ENCODE measurements at places on chromosomes 2 and 18.

DNA sequence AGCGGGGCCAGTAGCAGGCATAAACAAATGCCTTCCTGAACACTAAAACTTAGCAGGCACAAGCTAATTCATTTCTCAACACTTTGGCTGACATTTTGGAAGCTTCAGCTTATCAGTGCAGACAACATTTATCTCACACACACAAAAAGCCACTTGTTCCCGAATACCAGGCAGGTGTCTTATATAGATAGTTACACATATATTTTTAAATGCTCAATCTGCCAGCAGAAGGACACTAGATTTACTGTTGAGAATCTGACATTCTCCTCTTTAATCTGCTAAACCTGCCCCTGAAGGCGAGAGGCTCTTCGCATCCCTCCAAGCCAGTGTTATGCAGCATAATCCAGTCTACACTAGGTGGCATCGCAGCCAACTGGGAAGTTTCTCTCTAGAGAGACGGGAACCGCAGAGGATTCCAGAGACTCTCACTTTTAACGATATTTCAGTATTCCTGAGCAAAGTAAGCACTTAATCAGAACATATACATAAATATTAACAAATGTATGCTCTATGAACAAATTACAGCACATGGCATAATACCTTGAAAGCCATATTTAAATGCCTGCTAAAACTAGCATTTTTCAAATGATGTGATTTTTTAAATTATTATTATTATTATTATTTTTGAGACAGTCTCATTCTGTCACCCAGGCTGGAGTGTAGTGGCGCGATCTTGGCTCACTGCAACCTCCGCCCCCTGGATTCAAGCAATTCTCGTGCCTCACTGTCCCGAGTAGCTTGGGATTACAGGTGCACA lies 90.2 kb upstream of the SCG2 start:
- no peak overlapping the region for H3K4me3 ChIP-seq
- H3K27me3 ChIP-seq, result no peaks in the 10 kb centered on the region
- DNase-seq, result no peak
- no peaks in the 10 kb centered on the region for H3K36me3 ChIP-seq
- no peak overlapping the region for H3K27ac ChIP-seq

GRCh38 chr2:7411691-7412090 lies 494.5 kb downstream of the RNF144A start:
- no peaks in the 10 kb centered on the region for H3K27me3 ChIP-seq
- H3K36me3 ChIP-seq, result no peaks in the 10 kb centered on the region
- no peaks in the 10 kb centered on the region for H3K4me1 ChIP-seq

GRCh38 chr2:19714926-19715325 lies 186.9 kb downstream of the TTC32 start:
- H3K36me3 ChIP-seq, result no peaks in the 10 kb centered on the region
- no peak overlapping the region for H3K27ac ChIP-seq
- DNase-seq, result no peak
- no peaks in the 10 kb centered on the region for H3K4me1 ChIP-seq

DNA sequence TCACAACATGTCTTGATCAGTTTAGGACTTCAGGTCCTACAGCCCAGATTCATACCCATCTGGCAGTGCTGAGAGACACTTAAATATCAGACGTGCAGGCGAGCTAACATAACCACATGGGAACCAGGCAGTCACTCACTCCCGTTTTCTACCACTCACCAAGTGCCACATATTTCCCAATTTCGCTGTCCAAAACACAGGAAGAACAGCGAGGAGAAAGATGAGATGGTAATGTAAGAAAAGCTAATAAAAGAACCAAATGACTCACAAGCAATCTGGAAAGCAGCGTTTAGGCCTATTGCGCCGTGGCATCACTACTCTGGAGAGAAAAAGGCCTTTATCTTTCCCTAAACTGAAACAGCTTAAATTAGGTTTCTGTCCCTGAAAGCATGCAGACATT lies 647.8 kb upstream of the SLC39A10 start:
- H3K4me3 ChIP-seq, result no peak overlapping the region
- H3K4me1 ChIP-seq, result no peaks in the 10 kb centered on the region
- no peaks in the 10 kb centered on the region for H3K27me3 ChIP-seq
- no peak for DNase-seq

GRCh38 chr18:24014062-24014985 lies at the start of gene TTC39C:
Gene TTC39C, plus strand, starts transcription at chr18:24014754. Its CDS starts 118 bp downstream, at chr18:24014872.
- H3K36me3 ChIP-seq, result no peaks in the 10 kb centered on the region
- H3K27me3 ChIP-seq, result peaks cover 31% of the 10 kb centered on the region
- peaks cover 10% of the 10 kb centered on the region for H3K4me1 ChIP-seq
- peak within 1 kb of the TSS; percentile 95 for H3K4me3 ChIP-seq
- peak; percentile 9 for DNase-seq

- H3K4me3 ChIP-seq, result no peak overlapping the region
- DNase-seq, result no peak
- peaks cover 4% of the 10 kb centered on the region for H3K36me3 ChIP-seq
- H3K4me1 ChIP-seq, result no peaks in the 10 kb centered on the region
Observed at GRCh38 chr18:36142751-36143150, 13.1 kb downstream of the ELP2 start.

DNA sequence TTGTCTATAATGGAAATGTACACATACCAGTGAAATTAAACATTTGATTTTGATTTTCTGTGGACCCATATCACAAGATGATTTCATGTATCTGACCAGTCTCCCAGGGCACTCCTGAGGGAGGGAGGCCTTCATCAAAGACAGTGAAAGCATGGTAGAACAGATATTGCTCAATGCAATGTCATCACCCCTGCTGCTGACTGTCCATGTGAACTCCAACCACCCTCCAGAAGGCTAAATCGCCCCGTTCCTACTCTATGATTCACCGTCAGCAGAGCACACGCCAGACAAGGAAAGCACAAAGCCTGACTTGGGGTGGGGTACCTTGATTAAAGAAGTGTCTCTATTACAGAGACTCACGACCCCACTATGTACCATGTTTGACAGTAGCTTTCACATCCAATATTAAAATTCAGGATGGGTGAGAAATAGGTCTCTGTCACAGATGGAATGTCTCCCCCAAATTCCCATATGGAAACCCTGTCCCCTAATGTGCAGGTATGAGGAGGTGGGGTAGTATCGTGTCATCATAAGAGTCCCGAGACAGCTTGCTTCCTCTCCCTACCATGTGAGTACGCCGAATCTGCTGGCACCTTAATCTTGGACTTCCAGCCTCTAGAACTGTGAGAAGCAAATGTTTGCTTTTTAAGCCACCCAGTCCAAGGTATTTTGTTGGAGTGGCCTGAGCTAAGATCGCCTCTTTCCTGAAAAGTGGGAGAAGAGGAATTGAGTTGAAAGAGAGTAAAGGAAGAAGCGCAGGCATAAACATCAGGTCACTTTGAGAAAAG lies 42.4 kb downstream of the CYB5A start:
- no peak overlapping the region for H3K27ac ChIP-seq
- H3K36me3 ChIP-seq, result no peaks in the 10 kb centered on the region
- peaks cover 3% of the 10 kb centered on the region for H3K4me1 ChIP-seq
- no peak for DNase-seq
- H3K4me3 ChIP-seq, result no peak overlapping the region

GRCh38 chr2:69017835-69018234 lies 4.9 kb downstream of the ANTXR1 start:
- no peak overlapping the region for H3K27ac ChIP-seq
- no peak overlapping the region for H3K4me3 ChIP-seq
- peaks cover 35% of the 10 kb centered on the region for H3K4me1 ChIP-seq
- H3K36me3 ChIP-seq, result no peaks in the 10 kb centered on the region
- no peak for DNase-seq
- H3K27me3 ChIP-seq, result peaks cover 25% of the 10 kb centered on the region

GRCh38 chr2:200373231-200373630 lies 66.7 kb downstream of the SPATS2L start:
- H3K4me3 ChIP-seq, result no peak overlapping the region
- H3K36me3 ChIP-seq, result no peaks in the 10 kb centered on the region
- DNase-seq, result no peak
- peak overlapping the region; percentile 86 for H3K27ac ChIP-seq

GRCh38 chr2:239462191-239462515 lies 61.3 kb upstream of the HDAC4 start:
- no peak overlapping the region for H3K27ac ChIP-seq
- H3K4me3 ChIP-seq, result no peak overlapping the region
- no peak for DNase-seq
- no peaks in the 10 kb centered on the region for H3K36me3 ChIP-seq
- H3K27me3 ChIP-seq, result no peaks in the 10 kb centered on the region
- peaks cover 15% of the 10 kb centered on the region for H3K4me1 ChIP-seq

GRCh38 chr18:36496022-36496421 lies 198.5 kb downstream of the FHOD3 start:
- DNase-seq, result no peak
- no peaks in the 10 kb centered on the region for H3K27me3 ChIP-seq
- H3K36me3 ChIP-seq, result no peaks in the 10 kb centered on the region
- H3K4me3 ChIP-seq, result no peak overlapping the region

DNA sequence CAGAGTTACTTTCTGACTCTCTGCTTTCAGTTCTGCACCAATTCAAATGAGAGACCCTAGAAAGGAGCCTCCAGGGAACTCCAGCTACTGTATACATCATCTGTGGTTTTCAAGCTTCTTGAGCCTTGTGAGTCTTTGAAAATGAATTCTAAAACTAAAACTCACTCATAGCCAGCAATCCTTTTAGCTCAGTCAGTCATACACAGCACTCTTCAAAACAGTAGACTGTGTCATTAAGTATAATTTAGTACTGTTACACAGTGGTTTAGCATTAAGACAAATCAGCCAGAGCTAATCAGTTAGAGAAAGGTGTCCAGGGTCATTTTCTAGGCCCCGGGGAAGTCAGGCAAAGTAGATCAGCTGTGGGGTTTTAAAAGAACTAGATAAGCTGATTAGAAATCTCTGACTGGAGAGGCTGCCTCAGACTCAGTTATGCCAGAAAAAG lies 322.1 kb upstream of the THUMPD2 start:
- no peak overlapping the region for H3K4me3 ChIP-seq
- H3K36me3 ChIP-seq, result no peaks in the 10 kb centered on the region
- H3K27ac ChIP-seq, result no peak overlapping the region
- no peaks in the 10 kb centered on the region for H3K27me3 ChIP-seq

DNA sequence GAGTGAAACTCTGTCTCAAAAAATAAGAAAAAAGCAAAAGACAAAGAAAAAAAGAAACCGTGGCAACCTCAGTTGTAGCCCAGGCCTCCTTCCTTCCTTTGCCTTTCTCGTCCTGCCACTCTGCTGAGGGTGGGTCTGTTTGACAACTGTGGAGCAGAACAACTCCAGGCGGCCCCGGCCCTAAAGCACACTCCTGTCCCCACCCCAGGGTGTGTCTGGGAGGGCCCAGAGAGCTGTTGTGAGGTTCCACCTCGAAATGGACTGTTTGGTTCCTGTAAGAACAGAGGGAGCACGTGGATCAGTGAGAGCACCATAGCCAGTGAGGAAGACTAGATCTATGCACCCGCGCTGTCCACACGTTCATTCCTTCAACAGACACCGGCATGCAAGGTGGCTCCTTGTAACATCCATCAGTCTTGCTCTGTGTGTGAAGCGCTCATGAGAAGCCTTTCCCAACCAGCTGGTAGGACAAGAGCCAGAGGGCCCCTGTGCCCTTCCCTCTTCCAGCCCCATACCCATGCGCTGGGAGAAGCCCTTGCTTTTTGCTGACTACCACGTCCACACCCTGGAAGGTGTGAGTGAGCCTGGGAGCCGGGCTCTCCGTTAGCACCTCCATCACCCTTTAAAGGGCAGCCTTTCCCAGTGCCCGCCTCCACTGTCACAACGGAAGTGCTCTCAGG lies 61.6 kb downstream of the SOWAHC start:
- H3K27me3 ChIP-seq, result no peaks in the 10 kb centered on the region
- no peak overlapping the region for H3K27ac ChIP-seq
- no peaks in the 10 kb centered on the region for H3K36me3 ChIP-seq
- no peak for DNase-seq
- no peak overlapping the region for H3K4me3 ChIP-seq

- H3K27ac ChIP-seq, result no peak overlapping the region
- no peaks in the 10 kb centered on the region for H3K36me3 ChIP-seq
- no peaks in the 10 kb centered on the region for H3K4me1 ChIP-seq
- no peak for DNase-seq
- no peaks in the 10 kb centered on the region for H3K27me3 ChIP-seq
- H3K4me3 ChIP-seq, result no peak overlapping the region
Observed at GRCh38 chr2:203982276-203982675, 45.7 kb downstream of the ICOS start.

- H3K36me3 ChIP-seq, result no peaks in the 10 kb centered on the region
- H3K4me3 ChIP-seq, result no peak overlapping the region
- no peaks in the 10 kb centered on the region for H3K27me3 ChIP-seq
- H3K4me1 ChIP-seq, result no peaks in the 10 kb centered on the region
Observed at GRCh38 chr2:215773728-215774127, 239.6 kb downstream of the MREG start.

GRCh38 chr2:163649080-163649479 lies 86.7 kb downstream of the FIGN start:
- no peaks in the 10 kb centered on the region for H3K27me3 ChIP-seq
- no peak overlapping the region for H3K4me3 ChIP-seq
- DNase-seq, result no peak
- no peak overlapping the region for H3K27ac ChIP-seq
- no peaks in the 10 kb centered on the region for H3K36me3 ChIP-seq

- H3K36me3 ChIP-seq, result no peaks in the 10 kb centered on the region
- H3K27me3 ChIP-seq, result no peaks in the 10 kb centered on the region
- H3K4me3 ChIP-seq, result no peak overlapping the region
- no peak overlapping the region for H3K27ac ChIP-seq
- DNase-seq, result no peak
- no peaks in the 10 kb centered on the region for H3K4me1 ChIP-seq
Observed at GRCh38 chr2:98804265-98804650, 73.3 kb upstream of the MGAT4A start.

- no peak overlapping the region for H3K4me3 ChIP-seq
- H3K36me3 ChIP-seq, result no peaks in the 10 kb centered on the region
- no peaks in the 10 kb centered on the region for H3K4me1 ChIP-seq
- H3K27me3 ChIP-seq, result no peaks in the 10 kb centered on the region
Observed at GRCh38 chr2:1775511-1776035, 31.3 kb upstream of the PXDN start.

- no peak overlapping the region for H3K27ac ChIP-seq
- H3K4me1 ChIP-seq, result no peaks in the 10 kb centered on the region
- no peak for DNase-seq
Observed at GRCh38 chr2:41698678-41699422, 349.0 kb upstream of the PKDCC start.

DNA sequence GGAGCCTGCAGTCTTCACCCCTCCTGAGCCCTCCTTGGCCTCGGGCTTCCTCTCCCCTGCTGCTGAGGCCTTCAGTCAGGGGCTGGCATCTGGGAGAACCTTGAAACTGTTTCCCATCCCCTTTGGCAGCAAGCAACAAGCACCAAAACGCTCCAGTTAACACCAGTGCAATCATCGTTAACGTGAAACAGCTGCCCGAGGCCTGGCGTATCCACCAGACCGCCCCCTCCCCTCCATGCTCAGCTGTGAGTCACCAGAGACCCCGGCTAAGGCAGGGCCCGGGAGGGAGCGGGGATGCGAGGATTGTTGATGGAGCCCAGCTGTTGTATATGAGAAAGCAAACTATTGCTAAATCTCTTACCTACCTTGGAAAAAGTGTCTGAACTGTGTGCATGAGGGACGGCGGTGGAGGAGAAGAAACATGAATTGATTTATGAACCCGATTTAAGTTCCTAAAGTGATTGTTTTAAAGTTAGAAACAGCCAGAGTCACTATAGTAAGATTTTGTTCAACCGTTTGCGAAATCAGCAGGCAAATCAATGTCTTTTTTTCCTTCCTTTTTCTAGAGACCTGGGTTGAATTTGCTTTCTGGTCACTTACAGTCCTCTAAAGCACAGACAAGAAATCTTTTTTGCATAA lies 5.2 kb downstream of the ZFP36L2 start:
- H3K27ac ChIP-seq, result peak overlapping the region; percentile 99
- DNase-seq, result no peak
- peaks cover 65% of the 10 kb centered on the region for H3K4me1 ChIP-seq
- H3K4me3 ChIP-seq, result peak overlapping the region; percentile 98
- peaks cover 17% of the 10 kb centered on the region for H3K36me3 ChIP-seq

All from gastrocnemius medialis (tissue), 4 donors.